GM13976 (cell line): ENCODE measurements at places on chromosomes 4 and X.

- no peak for DNase-seq
Measured at GRCh38 chrX:54746928-54747327, 51.1 kb downstream of the ITIH6 start.

GRCh38 chr4:184369871-184370270 lies 104.5 kb downstream of the IRF2 start:
- no peak for DNase-seq

- no peak for DNase-seq
Measured at GRCh38 chrX:120459309-120459708, 9.8 kb downstream of the LAMP2 start.

DNA sequence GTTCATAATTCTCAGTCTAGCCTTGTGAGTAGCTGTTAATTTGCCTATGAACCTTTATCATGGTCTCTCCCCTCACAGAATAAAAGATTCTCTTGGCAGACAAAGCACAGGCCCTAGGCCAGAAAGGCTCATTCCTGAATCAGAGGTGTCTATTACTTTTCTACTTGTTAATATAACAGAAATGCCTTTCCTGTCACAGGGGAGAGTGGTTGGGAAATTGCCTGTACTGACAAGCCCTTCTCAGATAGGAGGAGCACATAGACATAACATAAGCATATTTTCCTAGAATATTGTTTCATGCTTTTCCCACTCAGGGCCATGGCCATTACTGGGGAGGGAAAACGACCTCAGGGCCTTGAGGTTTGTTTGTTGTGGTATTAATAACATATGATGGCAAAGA lies 308.3 kb downstream of the BMPR1B start:
- no peak for DNase-seq

DNA sequence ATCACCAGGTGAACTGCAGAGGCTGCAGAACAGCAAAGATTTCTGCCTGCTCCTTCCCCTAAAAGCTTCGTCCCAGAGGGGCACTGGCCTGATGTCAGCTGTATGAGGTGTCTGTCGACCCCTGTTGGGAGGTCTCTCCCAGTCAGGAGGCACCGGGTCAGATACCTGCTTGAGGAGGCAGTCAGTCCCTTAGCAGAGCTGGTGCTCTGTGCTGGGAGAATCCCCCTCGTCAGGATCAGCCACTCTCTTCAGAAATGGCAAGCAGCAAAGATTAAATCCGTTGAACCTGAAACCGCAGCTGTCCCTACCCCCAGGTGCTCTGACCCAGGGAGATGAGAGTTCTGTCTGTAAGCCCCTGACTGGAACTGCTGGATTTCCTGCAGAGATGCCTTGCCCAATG lies 1166.3 kb upstream of the ADGRL3 start:
- no peak for DNase-seq

- DNase-seq: no peak
Measured at GRCh38 chr4:21544415-21544814, 404.2 kb downstream of the KCNIP4 start.

DNA sequence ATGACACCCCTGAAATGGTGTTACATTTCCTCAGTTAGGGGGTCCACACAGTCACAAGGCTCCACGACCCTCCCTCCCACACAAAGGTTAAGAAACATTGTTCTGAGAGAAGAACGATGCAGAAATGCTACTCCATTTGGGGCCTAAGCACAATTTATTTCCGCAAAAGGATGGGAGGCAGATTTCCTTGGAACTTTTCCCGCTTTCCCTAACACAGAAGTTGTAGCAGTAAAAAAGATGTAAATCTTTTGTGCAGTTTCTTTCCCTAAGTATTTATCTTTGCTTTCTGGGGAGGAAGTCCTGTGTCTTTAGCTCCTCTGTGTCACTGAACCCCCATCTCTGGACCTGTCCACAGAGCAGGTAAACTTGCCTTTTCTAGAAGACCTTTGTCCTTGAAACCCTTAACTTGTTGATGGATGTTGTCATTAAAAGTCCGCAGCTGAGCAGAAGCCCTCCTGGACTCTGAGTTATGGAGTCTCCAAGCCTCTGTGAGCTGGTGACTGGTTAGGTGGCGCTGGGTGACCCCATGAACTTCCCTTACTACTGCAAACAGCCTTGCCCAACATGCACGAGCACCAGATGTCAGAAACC lies 67.2 kb upstream of the SHISA3 start:
- no peak for DNase-seq
